Hematopoietic multipotent progenitor cell treated with erythropoietin and hydrocortisone succinate and interleukin-3 and kit ligand, for 15 days (in vitro differentiated cells): ENCODE measurements at places on chromosomes 6 and 20.

DNA sequence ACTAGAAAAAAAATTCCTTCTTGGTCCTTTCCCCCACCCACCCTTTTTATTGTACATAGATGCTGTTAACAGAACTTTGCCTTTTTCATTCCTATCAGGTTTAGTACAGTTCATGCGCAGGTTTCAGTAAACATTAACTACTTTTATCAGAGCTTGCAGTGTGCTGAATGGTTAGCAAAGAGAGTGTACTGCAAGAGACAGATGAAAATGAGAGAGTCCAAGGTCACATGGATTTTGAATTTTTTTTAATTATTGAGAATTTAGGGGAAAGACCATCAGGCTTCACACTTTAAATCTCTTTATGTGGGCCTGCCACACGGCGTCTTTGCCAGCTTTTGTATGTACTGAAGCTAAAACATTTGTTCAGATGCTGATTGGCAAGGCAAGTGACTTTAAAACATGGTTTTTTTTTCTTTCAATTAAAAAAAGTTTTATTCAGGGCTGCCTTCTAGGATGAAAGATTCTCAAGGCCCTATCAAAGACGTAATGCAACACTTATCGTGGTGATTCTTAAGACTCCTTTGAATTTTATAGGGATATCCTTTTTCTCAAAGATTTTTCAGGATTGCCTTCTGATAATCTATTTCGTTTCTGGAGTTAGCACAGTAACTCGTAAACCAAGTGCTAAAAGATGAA is 32.2 kb downstream of the RREB1 start:
- DNase-seq, result peak; percentile 56

DNA sequence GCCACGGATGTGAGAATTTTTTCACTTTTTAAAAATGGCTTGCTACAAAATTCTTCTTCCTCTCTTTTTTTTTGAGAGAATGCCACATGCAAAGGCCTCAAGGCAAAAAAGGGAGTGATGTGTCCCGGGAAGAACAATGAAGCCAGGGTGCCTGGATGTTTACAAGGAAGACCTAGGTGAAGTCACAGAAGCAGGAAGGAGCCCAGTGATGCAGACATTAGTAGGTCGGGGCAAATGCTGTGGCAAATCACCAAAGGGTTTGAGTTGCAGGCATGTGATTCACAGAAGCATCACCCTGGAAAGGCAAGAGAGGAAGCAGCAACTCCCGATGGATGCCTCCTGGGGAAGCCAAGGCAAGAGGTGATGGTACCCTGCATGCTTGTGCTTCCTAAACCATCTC is 46.8 kb downstream of the FARS2 start:
- DNase-seq, result no peak

DNA sequence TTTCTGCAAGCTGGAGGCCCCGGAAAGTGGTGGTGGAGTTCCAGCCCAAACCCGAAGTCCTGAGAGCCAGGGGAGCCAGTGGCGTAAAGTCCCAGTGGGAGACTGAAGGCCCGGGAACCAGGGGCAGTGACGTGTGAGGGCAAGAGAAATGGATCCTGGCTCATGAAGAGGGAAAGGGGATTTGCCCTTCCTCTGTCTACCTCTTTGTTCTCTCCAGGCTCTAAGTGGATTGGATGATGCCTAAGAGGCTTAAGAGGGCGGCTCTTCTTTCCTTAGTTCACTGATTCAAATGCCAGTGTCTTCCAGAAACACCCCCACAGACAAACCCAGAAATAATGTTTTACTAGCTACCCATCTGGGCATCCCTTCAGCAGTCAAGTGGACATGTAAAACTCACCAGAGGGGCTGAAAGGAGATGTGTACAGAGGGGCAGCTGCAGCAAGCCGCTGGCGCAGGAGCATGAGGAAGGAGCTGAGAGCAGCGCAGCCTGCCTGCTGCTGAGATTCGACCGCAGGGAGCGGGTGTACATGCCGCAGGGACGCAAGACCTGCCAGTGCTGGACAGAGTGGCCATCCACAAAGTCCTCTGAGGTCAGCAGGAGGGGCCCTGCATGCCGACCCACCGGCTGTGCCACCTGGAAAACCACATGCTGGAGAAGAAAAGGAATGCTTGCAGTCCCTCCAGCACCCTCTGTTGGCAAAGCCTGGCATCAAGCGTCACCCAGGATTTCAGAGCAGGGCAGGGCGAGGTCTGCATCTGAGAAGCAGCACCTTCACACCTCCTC is 29.5 kb downstream of the CDYL start:
- peak; percentile 77 for DNase-seq

GRCh38 chr6:135475292-135475886 is 22.2 kb downstream of the AHI1 start:
- DNase-seq, result no peak

- DNase-seq, result no peak
Observed at GRCh38 chr6:106927531-106928398, 46.8 kb downstream of the CD24 start.

GRCh38 chr6:147567141-147567805 is 58.8 kb downstream of the SAMD5 start:
- DNase-seq, result no peak

GRCh38 chr6:3294921-3295871 is 36.4 kb downstream of the PSMG4 start:
- no peak for DNase-seq

DNA sequence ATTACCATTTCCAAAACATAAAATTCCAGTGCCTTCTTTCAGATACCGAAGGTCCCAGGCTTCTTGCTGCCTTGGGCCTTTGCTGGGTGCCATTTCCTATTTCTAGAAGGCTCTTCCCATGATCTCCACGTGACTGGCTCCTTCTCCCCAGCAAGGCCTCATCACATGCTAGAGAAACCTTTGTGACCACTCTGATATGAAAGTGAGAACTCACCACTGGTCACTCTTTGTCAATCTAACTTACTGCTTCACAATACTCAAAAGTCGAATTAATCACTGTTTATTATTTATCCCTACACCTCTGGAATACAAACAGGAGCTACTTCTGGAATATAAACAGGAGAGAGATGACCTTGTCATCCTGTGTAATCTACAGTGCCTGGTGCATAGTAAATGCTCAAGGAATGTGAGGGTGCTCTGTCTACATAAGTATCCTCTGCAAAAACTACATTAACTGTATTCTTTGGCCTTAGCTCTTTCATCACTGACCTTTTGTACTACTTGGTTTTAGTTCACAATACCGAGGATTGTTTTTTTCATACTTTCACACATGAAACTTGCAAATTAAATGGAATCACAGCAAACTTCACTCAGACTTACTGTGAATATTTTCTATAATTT is 1.6 kb downstream of the STX7 start:
- no peak for DNase-seq

GRCh38 chr6:34095136-34095505 is 50.8 kb downstream of the GRM4 start:
- DNase-seq, result no peak

- DNase-seq, result no peak
Observed at GRCh38 chr6:128117916-128118315, 217.1 kb upstream of the THEMIS start.

GRCh38 chr6:4941782-4942672 is 61.8 kb downstream of the RPP40 start:
- DNase-seq, result peak; percentile 88
